ENCODE measurements at places on chromosomes 4 and X. TPM values are rescaled to one million over a fixed set of nuclear protein-coding genes. Genes with fewer than 3 reads are reported as not detected.

Gene RNF212
- total RNA-seq = not detected

DNA sequence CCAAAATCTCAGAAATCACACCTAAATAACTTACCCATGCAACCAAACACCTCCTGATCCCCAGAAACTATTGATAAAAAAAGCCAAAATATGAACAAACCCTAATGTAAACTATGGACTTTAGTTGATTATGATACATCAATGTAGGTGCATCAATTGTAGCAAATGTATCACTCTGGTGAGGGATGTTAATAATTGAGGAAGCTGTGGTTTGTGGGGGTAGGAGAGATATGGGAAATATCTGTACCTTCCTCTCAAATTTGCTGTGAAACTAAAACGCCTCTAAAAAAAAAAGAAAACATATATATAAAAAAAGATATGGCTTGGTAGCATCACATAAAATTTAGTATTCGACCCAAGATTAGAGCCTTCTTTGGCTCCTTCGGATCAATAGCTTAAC, 144.3 kb upstream of the CPEB2 start:
- no peaks in the 10 kb centered on the region for H3K27me3 ChIP-seq
- no peak overlapping the region for H3K27ac ChIP-seq
- H3K4me3 ChIP-seq = no peak overlapping the region
- no peaks in the 10 kb centered on the region for H3K36me3 ChIP-seq
- peaks cover 6% of the 10 kb centered on the region for H3K4me1 ChIP-seq
- DNase-seq = no peak

DNA sequence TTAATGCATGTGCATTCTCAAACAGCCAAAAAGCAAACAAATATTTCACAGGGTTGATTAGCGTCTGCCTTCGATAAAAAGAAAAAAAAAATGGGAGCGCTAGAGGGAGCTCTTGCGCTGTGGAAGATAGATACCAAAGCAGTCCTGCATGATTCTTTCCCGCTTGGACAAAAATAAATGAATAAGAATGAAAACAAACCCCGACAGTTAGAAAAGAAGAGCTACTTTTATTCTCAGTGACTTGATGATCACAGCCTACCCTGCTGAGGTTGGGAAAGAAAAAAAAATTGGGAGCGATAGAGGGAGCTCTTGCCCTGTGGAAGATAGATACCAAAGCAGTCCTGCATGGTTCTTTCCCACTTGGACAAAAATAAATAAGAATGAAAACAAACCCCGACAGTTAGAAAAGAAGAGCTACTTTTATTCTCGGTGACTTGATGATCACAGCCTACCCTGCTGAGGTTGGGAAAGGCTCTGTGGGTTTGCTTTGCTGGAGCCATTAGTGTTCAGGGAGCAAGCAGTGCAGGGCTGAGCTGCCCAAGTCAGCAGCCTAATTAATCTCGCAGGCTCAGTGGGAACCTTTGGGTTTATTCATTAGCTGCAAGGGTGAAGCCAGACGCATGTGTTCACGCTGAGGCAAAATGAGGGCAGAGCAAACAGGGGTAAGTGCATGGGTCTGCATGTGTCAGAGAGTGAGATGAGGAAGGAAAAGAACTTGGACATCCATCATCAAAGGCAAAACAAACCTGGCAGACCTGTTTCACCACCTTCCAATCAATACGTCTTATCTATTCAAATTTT, 249.3 kb upstream of the PRKX start:
- H3K27me3 ChIP-seq = peaks cover 4% of the 10 kb centered on the region
- no peaks in the 10 kb centered on the region for H3K4me1 ChIP-seq
- H3K4me3 ChIP-seq = no peak overlapping the region
- DNase-seq = no peak

GRCh38 chrX:68827848-68828624, 785 bp upstream of the EFNB1 start:
- H3K36me3 ChIP-seq = no peaks in the 10 kb centered on the region
- peak overlapping the region; percentile 88 for H3K4me3 ChIP-seq
- no peaks in the 10 kb centered on the region for H3K27me3 ChIP-seq
- peak overlapping the region; percentile 89 for H3K27ac ChIP-seq
- DNase-seq = peak; percentile 82
- H3K4me1 ChIP-seq = peaks cover 34% of the 10 kb centered on the region

GRCh38 chrX:73525928-73526690, 36.9 kb upstream of the CHIC1 start:
- H3K36me3 ChIP-seq = no peaks in the 10 kb centered on the region
- no peak overlapping the region for H3K4me3 ChIP-seq
- no peaks in the 10 kb centered on the region for H3K27me3 ChIP-seq
- H3K4me1 ChIP-seq = no peaks in the 10 kb centered on the region
- no peak for DNase-seq
- H3K27ac ChIP-seq = no peak overlapping the region

GRCh38 chr4:38319456-38320342, 344.3 kb upstream of the KLF3 start:
- DNase-seq = peak; percentile 95
- H3K36me3 ChIP-seq = no peaks in the 10 kb centered on the region
- peaks cover 24% of the 10 kb centered on the region for H3K4me1 ChIP-seq

GRCh38 chrX:19865567-19866363, 21.6 kb downstream of the SH3KBP1 start:
- DNase-seq = no peak
- no peaks in the 10 kb centered on the region for H3K27me3 ChIP-seq
- no peaks in the 10 kb centered on the region for H3K36me3 ChIP-seq
- no peak overlapping the region for H3K4me3 ChIP-seq
- H3K4me1 ChIP-seq = peaks cover 24% of the 10 kb centered on the region
- peak overlapping the region; percentile 69 for H3K27ac ChIP-seq

GRCh38 chr4:8922481-8922880, 50.8 kb upstream of the HMX1 start:
- no peaks in the 10 kb centered on the region for H3K36me3 ChIP-seq
- H3K27ac ChIP-seq = no peak overlapping the region
- no peak overlapping the region for H3K4me3 ChIP-seq
- H3K27me3 ChIP-seq = peaks cover 64% of the 10 kb centered on the region
- H3K4me1 ChIP-seq = no peaks in the 10 kb centered on the region
- DNase-seq = no peak

GRCh38 chrX:28177202-28177601, 196.0 kb upstream of the DCAF8L1 start:
- no peaks in the 10 kb centered on the region for H3K27me3 ChIP-seq
- DNase-seq = no peak
- no peak overlapping the region for H3K27ac ChIP-seq

Gene SULT1B1
- total RNA-seq = 1.1 TPM

GRCh38 chr4:154490234-154490582, 1.4 kb downstream of the DCHS2 start:
- no peak for DNase-seq
- no peak overlapping the region for H3K27ac ChIP-seq
- no peaks in the 10 kb centered on the region for H3K36me3 ChIP-seq
- H3K4me1 ChIP-seq = peaks cover 23% of the 10 kb centered on the region

GRCh38 chrX:107731831-107732502, 43.6 kb downstream of the TSC22D3 start:
- H3K4me3 ChIP-seq = peak overlapping the region; percentile 6
- no peaks in the 10 kb centered on the region for H3K27me3 ChIP-seq
- H3K4me1 ChIP-seq = peaks cover 91% of the 10 kb centered on the region
- H3K36me3 ChIP-seq = no peaks in the 10 kb centered on the region
- DNase-seq = peak; percentile 87

Gene PCYT1B
- total RNA-seq = 0.36 TPM

Gene NDNF
- 6.8 TPM for total RNA-seq

DNA sequence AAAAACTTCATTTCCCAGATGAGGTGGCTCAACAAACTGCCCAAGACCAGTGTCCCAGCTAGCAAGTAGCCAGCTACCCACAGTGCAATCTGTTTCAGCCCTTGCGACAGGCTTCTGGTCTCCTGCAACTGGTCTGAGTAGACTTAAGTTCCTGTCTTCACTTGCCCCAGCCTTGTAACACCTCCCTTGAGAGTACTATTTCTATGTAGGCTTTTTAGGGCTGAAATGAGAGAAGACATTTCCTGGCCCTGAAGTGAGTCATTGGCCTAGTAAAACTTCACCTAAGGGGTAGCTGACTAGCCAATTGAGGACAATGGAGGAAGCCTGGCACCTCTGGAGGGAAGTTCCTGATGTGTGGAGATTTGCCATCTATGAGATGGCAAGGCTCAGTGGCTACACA, 80.1 kb upstream of the STIM2 start:
- no peak for DNase-seq
- H3K4me3 ChIP-seq = no peak overlapping the region
- no peak overlapping the region for H3K27ac ChIP-seq
- H3K4me1 ChIP-seq = peaks cover 30% of the 10 kb centered on the region

DNA sequence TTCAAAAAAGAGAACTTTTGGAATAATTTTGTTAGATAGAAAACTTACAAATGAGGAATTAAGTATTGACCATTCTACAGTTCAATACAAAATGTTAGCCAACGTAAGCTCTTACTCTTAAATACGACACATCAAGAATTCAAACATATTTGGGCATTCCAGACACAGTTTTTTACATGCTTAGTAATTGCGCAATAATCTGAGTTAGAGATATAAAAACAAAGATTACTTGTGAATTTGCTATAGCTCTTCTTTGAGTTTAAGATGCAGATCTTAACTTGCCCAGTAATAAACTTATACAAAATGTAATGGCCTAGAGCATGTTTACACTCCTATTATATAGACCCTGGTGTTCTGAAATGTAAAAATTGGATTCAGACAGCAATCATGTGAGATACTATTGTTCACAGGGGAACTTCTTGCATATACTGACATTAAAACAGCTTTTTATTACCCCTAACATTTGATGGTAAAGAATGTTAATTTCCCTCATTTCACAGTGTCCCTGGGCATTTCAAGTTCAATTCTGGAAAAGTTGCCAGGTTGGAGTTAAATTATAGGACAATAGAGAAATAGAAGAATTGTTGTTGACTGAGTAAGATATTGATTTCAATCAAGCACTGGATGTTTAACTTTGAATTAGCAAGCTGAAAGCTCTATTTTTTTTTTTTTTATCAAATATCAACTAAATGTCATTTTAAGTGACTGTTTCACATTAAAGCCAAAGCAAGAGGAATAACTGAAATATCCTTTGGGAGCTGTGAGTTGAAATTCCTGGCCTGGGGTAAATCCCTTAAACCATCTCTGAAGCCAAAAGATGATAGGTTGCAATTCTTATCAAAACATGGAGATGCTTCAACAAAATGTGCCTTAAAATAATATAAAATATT, 910 bp downstream of the HPGDS start:
- no peak for DNase-seq
- peak overlapping the region; percentile 1 for H3K4me3 ChIP-seq
- H3K36me3 ChIP-seq = no peaks in the 10 kb centered on the region
- no peak overlapping the region for H3K27ac ChIP-seq
- H3K27me3 ChIP-seq = no peaks in the 10 kb centered on the region

Gene CCKAR
- total RNA-seq = not detected

Gene AWAT2
- not detected for total RNA-seq

DNA sequence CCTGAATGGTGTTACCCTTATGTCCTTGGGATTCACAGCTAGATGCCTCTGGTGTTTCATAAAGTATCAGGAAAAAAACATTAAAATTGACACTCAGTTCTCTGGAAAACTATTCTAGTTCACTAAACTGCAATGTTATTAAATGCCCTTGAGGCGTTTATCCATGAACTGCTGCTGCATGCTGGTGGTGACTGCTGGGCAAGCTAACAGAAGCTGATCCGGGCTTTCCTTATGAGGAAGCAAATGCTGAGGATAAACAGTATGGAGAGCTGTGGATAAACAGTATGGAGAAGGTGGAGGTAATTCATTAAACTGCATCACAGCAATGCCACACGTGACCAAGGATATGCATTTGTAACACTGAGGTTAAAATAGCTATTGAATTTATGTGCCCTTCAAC, 227.0 kb downstream of the NR3C2 start:
- DNase-seq = no peak
- peaks cover 67% of the 10 kb centered on the region for H3K4me1 ChIP-seq
- H3K36me3 ChIP-seq = no peaks in the 10 kb centered on the region
- H3K4me3 ChIP-seq = peak overlapping the region; percentile 32
- H3K27me3 ChIP-seq = no peaks in the 10 kb centered on the region

DNA sequence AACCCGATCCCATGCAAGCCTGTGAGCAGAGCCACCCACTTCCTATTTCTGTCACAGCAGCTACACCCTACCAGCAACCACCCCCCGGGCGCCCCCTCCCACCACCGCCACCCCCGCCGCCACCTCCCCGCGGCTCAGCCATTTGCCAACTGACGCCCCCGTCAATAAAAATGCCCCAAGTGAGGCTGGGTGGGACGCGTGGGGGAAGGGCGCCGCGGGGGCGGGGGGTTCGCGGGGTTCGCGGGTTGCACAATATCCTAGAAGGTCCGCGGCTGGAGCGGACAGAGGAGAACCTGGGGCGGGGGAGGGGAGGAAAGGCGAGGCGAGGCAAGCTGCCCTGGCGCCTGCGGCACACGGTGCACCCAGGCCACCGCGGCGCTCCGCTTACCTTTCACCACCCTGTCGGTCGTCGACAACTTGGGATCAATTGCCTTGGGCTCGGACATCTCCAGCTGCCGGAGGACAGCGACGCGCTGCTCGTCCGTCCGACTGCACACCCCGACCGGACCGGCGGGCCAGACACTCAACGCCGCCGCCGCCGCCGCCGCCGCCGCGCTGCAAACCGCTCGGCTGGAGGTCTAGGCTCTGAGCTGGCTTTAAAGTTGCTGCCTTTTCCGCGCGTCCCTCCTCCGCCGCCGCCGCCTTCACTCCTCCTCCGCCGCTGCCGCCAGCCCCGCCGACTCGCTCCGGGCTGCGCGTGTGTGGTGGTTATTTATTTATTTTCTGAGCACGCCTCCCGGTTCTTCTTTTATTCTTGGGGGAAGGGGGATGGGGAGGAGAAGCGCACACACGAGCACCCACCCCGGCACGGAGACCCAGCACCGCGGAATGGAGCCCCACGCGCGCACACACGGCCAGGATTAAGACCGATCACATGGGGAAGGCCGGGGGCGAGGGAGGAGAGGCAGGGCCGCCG, 717 bp downstream of the PPP3CA start:
- no peaks in the 10 kb centered on the region for H3K36me3 ChIP-seq
- H3K4me3 ChIP-seq = peak overlapping the region; percentile 93
- peak overlapping the region; percentile 98 for H3K27ac ChIP-seq
- H3K27me3 ChIP-seq = no peaks in the 10 kb centered on the region
- peaks cover 49% of the 10 kb centered on the region for H3K4me1 ChIP-seq
- DNase-seq = peak; percentile 61

- no peaks in the 10 kb centered on the region for H3K4me1 ChIP-seq
- no peaks in the 10 kb centered on the region for H3K27me3 ChIP-seq
- DNase-seq = no peak
- H3K4me3 ChIP-seq = no peak overlapping the region
These were observed 9.3 kb upstream of the GRPR start for GRCh38 chrX:16113978-16114565.

Gene SLITRK4
- total RNA-seq = 0.30 TPM

Gene SRPK3
- total RNA-seq = 52.8 TPM

Gene HPSE
- 1.1 TPM for total RNA-seq

- H3K4me3 ChIP-seq = peak overlapping the region; percentile 22
- H3K27ac ChIP-seq = peak overlapping the region; percentile 66
- peaks cover 99% of the 10 kb centered on the region for H3K4me1 ChIP-seq
These were observed 74.4 kb downstream of the PDLIM5 start for GRCh38 chr4:94525993-94526728.

Gene HDX
- 2.0 TPM for total RNA-seq

Gene PAGE2
- total RNA-seq = not detected

Gene FHDC1
- total RNA-seq = 0.38 TPM

Measured in left ventricle myocardium inferior (tissue), 1 donor.